ENCODE measurements at places on chromosomes 13 and 19. TPM values are rescaled to one million over a fixed set of nuclear protein-coding genes. Genes with fewer than 3 reads are reported as not detected.

The ZNF614 gene
- 18.7 TPM for total RNA-seq

The NAPSA gene
- total RNA-seq: 1.1 TPM

The KIR2DL1 gene
- not detected for total RNA-seq

The UQCR11 gene
- 179 TPM for total RNA-seq

The MPND gene
- 27.7 TPM for total RNA-seq

The GARIN5A gene
- 9.1 TPM for total RNA-seq

The ITPKC gene
- 8.9 TPM for total RNA-seq

The SYNGR4 gene
- total RNA-seq: not detected

The ZNF765 gene
- total RNA-seq: 22.3 TPM

- no peak for DNase-seq
Observed at GRCh38 chr19:964761-965694, 19.1 kb upstream of the WDR18 start.

DNA sequence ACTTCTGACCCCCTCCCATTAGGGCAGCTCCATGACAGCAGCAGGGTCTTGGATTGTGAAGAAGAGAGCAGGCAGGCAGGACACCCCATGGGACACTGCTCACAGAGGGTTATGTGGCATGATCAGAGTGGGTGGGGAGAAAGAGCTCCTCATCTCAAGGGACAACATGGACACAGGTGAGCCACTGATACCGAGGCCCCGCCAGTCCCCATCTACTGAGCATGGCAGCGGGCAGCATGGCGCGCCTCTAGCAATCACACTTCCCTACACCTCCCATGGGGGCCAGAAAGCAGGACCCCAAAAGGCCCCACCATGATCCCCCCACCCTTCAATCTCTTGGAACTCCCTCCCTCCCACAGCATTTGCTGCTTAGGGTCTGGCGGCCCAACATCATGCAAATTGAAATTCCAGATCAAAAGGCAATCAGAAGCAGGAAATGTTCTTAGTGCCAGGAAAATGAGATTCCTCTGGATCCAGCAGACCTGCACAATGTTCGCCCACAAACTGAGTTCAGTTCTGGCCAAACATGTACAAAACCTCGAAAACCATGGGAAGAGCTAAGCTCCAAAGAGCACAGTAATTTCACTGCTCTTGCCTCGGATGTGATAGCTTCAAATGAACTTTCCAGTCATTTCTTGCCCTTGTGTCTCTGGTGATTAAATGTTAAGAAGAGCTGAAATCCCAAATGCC, 14.8 kb downstream of the DOCK9 start:
- no peak for DNase-seq

GRCh38 chr13:83162493-83162892, 719.8 kb downstream of the SLITRK1 start:
- no peak for DNase-seq

DNA sequence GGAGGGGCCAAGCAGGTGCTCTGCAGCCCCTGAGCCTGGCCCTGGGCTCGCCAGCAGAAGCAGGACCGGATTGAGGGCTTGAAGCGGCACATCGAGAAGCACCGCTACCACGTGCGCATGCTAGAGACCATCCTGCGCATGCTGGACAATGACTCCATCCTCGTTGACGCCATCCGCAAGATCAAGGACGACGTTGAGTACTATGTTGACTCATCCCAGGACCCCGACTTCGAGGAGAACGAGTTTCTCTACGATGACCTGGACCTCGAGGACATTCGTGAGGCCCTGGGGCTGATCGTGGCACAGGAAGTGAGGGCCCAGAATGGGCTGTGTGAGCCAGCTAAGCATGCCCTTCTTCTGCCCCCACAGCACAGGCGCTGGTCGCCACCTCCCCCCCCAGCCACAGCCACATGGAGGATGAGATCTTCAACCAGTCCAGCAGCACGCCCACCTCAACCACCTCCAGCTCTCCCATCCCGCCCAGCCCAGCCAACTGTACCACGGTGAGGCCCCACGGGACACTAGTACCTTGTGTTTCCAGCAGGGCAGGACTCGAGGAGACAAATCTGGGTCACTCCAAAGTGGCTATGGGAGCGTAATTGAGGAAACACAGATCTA, 8.1 kb downstream of the CNOT3 start:
- no peak for DNase-seq

GRCh38 chr19:3285647-3286176, 61.3 kb downstream of the CELF5 start:
- peak; percentile 95 for DNase-seq
